ENCODE measurements at places on chromosomes 11 and 22. TPM values are rescaled to one million over a fixed set of nuclear protein-coding genes. Genes with fewer than 3 reads are reported as not detected.
A peak's percentile ranks its signal among the peaks of the same experiment; 100 is the strongest.

Gene KRTAP5-8
- not detected for total RNA-seq

- DNase-seq = no peak
Measured at GRCh38 chr11:40425168-40425567, 1034.3 kb downstream of the LRRC4C start.

GRCh38 chr22:22687638-22688500, 43.5 kb downstream of the GGTLC2 start:
- DNase-seq = peak; percentile 35

DNA sequence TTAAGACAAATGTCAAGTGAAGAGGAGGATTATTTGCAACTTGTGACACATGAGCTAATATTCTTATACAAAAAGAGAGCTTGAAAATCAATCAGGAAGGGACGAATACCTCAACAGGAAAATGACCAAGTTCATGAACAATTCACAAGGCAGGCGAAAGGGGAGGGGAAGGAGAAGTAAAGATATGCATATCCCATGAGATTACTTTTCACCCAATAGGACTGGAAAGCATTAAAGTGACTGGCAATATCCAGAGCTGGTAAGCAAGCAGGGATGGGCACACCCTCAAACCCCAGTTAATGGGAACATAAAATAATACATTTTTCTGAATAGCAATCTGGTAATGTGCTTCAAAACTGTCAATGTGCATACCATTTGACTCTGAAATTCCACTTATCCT, 129.5 kb downstream of the SLC1A2 start:
- DNase-seq = peak; percentile 83

GRCh38 chr11:88086297-88086696, 88.9 kb downstream of the RAB38 start:
- no peak for DNase-seq

- DNase-seq = no peak
Measured at GRCh38 chr22:29461263-29461662, 18.8 kb upstream of the NEFH start.

DNA sequence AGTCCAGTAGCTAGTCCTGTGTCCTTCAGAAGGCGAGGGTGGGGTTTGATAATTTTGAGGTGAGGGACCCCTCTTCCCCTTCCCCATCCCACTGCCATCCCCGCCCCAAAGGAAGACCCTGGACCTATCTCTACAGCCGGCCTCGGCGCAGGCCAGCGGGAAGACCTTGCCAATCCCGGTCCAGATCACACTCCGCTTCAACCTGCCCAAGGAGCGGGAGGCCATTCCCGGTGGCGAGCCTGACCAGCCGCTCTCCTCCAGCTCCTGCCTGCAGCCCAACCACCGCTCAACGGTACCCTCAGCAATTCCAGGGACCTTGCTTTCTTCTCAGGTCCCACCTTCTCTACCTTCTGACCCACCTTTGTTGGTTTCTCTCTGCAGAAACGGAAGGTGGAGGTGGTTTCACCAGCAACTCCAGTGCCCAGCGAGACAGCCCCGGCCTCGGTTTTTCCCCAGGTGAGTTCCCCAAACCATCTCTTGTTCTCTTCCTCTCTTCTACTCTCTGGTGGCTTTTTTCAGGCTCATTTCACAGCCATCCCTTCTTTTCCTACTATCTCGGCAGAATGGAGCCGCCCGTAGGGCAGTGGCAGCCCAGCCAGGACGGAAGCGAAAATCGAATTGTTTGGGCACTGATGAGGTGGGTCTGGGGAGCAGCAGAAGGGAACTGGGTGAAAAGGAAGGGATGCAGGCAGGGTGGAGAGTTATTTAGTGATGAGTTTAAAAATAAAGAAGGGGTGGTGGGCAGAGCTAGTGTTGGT, 1.3 kb downstream of the KAT5 start:
- no peak for DNase-seq

DNA sequence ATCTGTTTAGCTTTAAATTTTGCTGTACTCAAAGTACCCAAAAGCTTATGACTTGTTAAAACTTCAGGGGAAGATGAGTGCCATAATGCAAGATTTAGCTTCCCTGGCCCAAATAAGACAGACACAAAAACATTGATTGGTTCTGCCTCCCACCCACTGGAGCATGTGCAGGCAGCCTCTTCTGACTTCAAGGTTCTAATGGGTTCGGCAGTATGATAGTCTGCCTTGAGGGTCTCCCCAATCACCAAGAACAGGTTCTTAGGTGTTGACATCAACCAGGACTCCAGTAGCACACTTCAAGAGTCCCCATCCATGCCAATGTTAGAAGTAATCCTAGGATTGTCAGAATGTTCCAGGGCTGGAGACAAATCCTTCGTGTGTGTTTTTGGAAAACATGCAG, 12.5 kb downstream of the EIF4G2 start:
- no peak for DNase-seq

Gene HORMAD2
- total RNA-seq = not detected

GRCh38 chr11:6611963-6612212, 128 bp downstream of the TAF10 start:
- DNase-seq = no peak

DNA sequence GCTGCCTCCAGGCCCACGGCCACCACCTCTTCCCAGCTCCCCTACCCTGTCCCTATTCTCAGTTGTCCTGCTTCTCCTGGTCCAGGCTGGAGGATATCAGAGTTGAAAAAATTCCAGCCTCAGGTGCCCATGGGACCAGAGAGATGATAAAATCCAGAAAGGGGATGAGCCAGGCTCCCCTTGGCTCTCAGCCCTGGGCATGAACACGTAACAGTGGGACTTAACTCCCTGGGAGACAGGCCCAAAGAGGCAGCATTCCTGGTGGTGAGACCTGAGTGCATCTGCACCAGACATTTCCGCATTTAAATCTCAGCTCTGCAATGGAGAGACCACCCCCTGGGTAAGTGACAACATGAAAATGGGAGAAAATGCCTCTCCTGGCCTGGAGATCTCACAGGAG, 10.4 kb upstream of the SLC39A13 start:
- no peak for DNase-seq

- no peak for DNase-seq
Measured at GRCh38 chr11:75577207-75577606, 15.2 kb downstream of the SERPINH1 start.

- DNase-seq = no peak
Measured at GRCh38 chr22:49903322-49904039, 14.8 kb downstream of the ALG12 start.

- DNase-seq = peak; percentile 94
Measured at GRCh38 chr11:12066056-12066798, 44.2 kb upstream of the MICAL2 start.

DNA sequence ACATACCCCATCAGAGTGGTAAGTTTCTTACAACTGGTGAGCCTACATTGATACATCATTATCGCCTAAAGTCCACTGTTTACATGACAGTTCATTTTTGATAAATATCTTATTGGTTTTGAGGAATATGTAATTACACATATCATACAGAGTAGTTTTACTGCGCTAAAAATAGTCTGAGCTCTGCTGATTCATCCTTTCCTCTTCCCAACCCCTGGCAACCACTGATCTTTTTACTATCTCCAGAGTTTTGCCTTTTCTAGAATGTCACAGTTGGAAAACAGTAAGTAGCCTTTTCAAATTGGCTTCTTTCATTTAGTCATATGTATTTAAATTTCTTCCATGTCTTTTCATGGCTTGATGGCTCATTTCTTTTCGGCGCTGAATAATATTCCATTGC, 112.8 kb downstream of the LARGE1 start:
- no peak for DNase-seq

DNA sequence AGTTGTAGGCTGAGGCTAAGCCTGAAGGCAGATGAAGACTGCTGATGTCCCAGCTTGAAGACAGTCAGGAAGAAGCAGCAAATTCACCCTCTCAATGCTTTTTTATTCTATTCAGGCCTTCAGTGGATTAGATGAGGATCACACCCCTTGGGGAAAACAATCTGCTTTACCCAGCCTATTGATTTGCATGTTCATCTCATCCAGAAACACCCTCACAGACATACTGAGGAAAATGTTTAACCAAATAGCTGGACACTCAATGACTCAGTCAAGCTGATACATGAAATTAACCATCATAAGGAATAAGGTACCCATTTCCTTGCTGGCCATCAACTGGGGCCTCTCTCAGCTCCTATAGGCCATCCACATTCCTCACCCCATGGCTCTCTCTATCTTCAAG, 549.9 kb upstream of the CCDC90B start:
- no peak for DNase-seq

DNA sequence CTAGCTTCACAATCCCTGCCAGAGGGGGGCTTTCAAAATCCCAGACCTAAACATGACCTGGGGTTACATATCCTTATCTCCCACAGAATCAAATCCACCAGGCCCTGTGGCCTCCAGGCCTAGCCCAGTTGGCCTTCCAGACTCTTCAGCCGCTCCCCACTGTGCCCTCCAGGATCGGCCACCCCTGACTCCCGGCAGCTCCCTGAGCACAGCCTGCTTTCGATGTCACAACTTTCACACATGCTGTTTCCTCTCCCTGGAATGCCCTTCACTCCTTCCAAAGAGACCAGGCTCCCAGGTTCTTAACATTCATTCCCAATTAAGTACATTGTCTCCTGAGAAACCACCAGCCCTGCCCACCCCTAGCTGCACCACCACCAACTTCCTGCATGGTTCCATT, 62.7 kb downstream of the CSNK2A3 start:
- DNase-seq = no peak

DNA sequence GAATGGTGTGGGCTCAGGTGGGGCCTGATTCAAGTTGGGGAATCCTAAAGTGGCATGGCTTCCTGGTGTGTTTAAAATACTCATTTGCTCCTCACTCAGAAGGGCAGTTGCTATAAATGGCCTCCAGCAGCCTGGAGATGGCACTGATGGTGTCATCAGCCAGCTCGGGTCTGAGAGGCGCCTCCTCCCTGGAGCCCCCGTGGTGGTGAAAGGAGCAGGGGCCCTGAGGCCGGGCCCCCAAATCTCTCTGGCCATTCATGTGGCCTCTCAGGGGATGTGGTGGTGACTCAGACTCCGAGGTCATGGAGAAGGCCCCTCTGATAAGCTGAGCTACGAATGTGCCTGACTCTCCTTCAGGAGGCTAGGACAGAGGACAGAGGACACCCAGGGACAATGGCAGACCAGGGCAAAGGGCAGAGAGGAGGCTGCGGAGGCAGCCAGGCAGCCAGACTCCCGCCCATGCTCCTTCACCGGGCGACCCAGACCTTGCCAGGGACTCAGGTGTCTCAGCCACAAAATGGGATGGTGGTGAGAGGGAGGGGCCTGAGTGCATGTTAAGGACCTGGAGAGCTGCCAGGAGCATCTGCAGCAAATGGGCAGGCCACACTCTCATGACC, 129.2 kb downstream of the CTTN start:
- DNase-seq = no peak

Gene C1QTNF4
- total RNA-seq = not detected

- DNase-seq = peak; percentile 49
Measured at GRCh38 chr22:23183061-23183698, 2.9 kb downstream of the BCR start.
